ENCODE measurements at places on chromosomes 2 and 18.

DNA sequence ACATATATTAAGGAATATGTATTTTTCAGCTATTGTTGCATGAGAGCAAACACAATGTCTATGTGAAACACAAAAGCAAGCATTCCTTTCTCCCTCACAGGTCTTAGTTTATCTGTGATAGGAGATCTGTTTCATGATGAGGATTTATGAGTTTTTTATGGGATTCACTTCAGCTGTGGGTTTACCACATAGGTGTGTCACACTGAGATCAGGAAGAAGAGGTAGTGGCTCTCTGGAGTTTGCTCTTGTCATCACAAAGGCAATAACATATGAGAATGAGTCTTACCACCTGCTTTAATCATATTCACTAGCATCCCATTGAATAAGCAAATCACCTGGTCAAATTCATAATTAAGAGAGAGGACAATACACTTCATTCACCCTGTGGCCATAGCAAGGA, 960.3 kb upstream of the SLC39A10 start:
- no peak for DNase-seq

DNA sequence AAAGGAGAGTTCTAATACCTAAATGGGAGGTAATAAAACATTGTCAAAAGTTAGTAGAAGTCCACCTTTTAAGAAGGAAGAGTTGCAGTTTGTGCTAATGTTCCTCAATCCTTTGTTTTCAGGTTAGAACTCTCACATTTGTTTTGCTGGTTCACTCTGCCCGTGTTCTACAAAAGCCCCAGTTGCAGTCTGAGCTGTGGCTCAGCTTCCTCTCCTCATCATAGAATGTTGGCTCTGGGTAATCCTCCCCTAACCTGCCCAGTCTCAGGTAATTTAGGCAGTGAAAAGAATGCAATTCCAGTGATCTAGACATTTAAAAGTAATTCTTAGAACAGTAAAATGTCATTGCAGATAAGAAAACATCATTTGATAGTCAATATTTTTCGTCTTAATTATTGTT, 1410.4 kb upstream of the ZEB2 start:
- DNase-seq = no peak

- no peak for DNase-seq
Measured at GRCh38 chr2:143390171-143390570, 261.0 kb downstream of the ARHGAP15 start.

- DNase-seq = no peak
Measured at GRCh38 chr2:65017335-65017734, 28.1 kb downstream of the SLC1A4 start.

- no peak for DNase-seq
Measured at GRCh38 chr2:38079116-38080052, 3.4 kb upstream of the CYP1B1 start.

- no peak for DNase-seq
Measured at GRCh38 chr2:234403074-234403473, 93.8 kb downstream of the ARL4C start.

- DNase-seq = no peak
Measured at GRCh38 chr2:3148716-3149115, 228.9 kb downstream of the EIPR1 start.

DNA sequence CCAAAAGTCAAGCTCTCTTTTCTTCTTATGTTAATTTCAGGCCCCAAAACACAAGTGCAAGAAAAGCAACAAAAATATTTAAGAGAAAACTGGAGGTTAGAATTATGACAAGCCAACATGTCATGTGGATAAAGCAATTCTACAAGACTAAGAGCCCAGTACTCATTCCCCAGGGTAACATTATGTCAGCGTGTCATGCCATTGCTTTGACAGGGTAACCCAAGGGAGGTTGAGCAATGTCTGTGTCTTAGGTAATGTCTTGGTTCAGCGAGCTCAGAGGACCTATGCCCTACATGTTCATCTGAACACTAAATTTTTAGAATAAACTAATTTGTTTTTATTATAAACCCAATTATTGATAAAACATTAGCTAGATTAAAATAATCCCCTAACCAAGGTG, 173.2 kb upstream of the ZNF804A start:
- no peak for DNase-seq

GRCh38 chr2:69774984-69775982, 33.3 kb downstream of the ANXA4 start:
- DNase-seq = no peak

DNA sequence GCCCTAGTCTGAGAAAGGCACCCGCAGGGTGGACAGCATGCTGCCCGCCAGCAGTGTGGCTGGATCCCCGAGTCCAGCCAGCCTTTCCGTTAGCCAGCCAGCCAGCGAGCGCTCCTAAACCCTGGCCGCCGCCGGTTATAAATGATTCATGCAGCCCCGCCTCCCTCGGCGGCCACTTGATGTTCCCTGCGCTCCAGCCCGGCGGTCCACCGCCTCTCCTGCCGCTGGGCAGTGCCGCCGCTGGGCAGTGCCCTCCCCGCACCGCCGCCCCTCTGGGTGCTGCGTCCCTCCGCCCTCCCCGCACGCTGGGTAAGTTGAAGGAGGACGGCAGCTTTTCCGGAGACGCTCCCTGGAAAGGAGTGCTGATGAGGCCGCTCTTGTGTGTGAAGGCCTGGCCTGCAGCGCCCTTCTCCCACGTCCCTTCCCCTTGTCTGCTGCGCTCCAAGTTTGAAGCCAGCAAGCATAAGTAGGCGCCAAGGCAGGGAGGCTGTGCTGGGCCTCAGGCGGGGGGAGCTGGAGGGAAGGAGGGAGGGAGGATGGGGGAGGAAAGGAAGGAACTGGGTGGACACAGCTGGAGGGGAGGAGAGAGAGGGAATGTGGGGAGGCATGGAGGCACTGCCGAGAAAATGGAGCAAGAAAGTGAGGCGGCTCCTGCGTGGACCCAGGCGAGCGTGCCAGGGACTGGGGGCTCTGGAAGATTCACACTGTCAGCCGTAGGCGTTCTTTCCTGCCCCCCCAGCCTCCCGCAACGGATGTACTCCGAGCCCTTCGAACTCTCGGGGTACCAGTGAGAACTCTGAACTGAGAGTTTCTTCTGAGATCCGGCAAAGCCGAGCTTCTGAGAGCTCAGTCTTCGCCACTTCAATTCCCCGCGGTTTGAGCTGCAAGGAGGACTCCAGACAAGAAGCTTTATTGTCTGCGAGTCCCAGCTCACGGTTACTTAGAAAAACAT, 131.9 kb downstream of the GLI2 start:
- no peak for DNase-seq

DNA sequence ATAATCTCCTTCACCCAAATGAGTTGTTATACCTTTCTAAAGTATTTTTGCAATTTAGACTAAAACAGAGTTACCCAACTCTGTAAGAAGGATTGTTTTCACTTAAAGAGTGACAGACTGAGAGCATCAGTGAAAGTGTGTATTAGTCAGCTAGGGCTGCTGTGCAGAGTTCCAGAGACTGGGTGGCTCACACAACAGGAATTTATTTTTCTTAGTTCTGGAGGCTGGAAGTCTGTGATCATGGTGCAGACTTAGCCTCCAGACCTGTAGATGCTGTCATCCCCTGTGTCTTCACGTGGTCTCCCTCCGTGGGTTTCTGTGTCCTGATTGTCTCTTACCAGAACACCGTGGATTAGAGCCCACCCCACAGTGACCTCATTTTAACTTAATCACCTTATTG, 40.0 kb downstream of the BCL2L11 start:
- peak; percentile 62 for DNase-seq

GRCh38 chr2:118489712-118490299, 357.6 kb downstream of the EN1 start:
- no peak for DNase-seq

GRCh38 chr2:109686921-109687320, 72.8 kb downstream of the SOWAHC start:
- DNase-seq = no peak

DNA sequence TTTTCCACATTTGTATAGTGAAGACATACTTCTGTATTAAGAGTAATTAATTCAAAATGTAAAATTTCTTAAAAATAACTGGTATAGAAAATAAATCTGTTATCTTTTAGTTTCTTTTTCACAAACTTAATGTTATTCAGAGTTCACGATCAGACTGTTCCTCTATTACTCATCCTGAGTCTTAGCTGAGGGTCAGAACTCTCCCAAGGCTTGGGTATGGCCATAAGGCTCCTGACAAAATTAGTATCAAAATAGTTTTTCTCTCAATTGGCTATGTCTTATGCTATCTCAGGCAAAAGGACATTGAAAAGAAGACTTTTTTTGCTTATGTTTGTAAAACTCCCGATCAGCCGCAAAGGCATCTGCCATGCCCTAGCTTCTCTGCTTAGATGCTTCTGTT, 56.1 kb upstream of the NAB1 start:
- no peak for DNase-seq

GRCh38 chr2:120693121-120693520, 42.5 kb upstream of the GLI2 start:
- DNase-seq = no peak

- no peak for DNase-seq
Measured at GRCh38 chr2:41940060-41940744, 107.6 kb upstream of the PKDCC start.

DNA sequence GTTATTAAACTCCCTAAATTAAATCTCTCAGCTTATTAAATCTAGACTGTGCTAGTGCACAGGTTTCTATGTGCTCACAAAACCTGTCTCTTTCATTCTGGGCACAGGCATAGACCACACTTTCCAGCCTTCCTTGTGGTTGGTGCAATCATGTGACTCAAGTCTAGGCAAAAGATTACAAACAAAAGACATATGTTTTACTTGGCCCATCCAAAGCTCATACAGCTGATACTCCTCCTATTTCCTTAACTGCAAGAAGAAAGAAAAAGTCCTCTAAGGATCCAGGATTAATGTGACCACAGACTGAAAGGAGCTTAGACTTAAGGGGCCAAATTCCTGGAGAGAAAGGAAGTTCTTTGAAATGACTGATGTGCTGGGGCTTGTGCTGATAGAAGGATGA, 731.3 kb upstream of the RAB6C start:
- DNase-seq = peak; percentile 43

- DNase-seq = no peak
Measured at GRCh38 chr2:98445177-98445682, 572 bp downstream of the INPP4A start.

DNA sequence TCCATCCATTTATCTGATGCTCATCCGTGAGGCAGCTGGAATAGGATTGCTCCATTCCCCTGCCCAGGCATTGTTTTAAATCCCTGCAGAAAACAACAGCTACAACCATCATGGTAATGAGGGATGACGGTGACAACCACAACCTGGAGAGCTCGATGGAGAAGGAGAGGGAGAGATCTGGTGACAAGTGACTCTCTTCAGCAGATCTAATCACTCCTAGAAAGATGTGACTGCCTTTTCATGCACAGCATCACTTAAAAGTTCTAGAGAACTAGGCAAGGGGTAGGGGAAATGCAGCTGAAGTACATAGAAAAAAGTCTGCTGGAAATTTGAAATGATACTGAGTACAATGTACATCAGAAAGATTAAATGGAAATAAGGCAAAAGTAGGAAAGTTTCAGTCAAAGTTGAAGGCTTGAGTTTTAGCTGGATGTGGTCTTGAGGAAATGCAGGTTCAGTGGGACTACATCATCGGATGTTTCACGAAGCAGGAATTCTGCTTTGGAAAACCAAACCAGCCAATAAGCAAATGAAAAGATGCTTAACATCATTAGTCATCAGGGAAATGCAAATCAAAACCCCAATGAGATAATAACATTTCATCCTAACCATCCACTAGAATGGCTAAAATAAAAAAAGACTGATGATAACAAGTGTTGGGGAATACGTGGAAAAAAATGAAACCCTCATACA, 6.8 kb upstream of the ARHGAP25 start:
- no peak for DNase-seq

GRCh38 chr2:10547663-10548376, 99.7 kb upstream of the ODC1 start:
- no peak for DNase-seq

DNA sequence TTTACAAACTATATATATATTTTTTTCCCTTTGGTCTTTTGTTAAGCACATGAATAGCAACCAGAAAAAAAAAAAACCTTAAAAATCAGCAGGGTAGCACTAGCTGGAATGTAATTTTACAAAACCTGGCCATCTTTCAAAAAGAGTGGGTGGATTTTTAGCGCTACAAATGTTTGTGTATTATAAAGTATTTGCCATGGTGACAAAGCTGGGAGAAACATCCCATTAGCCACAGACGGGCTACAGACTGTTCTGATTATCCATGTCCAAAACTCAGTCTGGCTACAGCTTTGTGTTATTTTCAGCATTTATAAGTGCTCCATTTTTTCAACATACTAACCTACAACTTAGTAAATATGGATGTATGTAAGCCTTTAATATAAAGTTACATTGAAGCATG, 249.5 kb upstream of the TANK start:
- peak; percentile 88 for DNase-seq

DNA sequence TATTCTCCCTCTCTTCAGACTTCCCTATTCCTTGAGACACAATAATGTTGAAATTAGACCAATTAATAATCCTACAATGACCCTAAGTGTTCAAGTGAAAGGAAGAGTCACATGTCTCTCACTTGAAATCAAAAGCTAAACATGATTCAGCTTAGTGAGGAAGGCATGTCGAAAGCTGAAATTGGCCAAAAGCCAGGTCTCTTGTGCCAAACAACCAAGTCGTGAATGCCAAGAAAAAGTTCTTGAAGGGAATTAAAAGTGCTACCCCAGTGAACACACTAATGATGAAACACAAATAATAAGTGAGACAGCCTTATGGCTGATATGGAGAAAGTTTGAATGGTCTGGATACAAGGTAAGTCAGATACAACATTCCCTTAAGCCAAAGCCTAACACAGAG, 115.4 kb downstream of the PXDN start:
- no peak for DNase-seq

DNA sequence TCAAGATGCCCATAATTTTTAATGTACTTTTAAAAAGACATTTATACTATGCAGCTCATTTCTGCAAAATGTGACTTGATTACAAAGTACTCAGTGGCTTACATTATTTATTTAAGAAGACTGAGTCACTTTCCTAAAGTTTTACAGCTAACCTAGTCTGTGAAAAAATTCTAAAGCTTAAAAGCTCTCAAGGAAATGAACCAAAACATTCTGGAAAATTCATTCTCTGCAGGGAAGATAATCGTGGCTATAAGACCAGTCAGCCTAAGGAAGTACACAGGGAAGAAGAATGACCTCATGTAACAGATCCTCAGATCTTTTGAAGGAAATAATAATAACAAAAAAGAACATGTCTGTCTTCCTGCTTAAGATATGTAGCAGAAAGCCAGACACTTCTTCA, 232.1 kb upstream of the STK17B start:
- no peak for DNase-seq

Data from fibroblast of skin of left biceps (primary cell).